Fibroblast of skin of right quadriceps (primary cell): ENCODE measurements at places on chromosomes 16 and 17.
A peak's percentile ranks its signal among the peaks of the same experiment; 100 is the strongest.

DNA sequence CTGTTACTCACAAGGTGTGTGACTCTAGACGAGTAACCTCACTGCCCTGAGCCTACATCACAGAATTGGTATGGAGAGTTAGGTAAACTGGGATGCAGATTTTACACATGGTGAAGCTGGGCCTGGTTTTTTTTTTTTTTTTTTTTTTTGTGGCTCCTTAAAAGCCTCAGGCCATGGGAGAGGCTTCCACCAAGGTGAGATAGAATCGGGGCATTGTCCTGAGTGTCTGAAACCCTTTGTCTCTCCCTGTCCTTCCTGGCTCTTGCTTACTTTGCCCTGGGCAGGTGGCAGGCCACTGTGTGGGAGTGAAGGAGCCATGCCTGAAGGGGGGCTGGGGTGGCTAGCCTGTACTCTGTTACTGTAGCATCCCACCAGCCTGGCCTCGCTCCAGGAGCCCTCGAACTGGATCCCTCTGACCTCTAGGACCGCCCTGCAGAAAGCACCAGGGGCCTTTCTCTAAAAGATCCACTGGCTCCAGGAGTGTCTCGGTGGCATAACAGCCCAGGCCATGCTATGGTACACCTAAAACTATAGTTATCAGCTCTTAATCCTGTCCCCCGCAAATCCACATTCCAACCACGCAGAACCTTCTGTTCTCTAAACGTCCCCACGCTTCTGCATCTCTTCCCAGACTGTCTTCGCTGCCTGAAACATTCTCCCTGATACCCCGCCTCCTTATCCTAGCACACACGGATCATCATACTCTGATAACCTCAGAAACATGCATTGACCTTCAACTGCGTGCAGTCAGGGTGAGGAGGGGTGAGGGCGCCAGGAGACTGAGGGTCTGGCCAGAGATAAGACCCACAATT is 1.7 kb upstream of the SLC13A2 start:
- no peak for DNase-seq

DNA sequence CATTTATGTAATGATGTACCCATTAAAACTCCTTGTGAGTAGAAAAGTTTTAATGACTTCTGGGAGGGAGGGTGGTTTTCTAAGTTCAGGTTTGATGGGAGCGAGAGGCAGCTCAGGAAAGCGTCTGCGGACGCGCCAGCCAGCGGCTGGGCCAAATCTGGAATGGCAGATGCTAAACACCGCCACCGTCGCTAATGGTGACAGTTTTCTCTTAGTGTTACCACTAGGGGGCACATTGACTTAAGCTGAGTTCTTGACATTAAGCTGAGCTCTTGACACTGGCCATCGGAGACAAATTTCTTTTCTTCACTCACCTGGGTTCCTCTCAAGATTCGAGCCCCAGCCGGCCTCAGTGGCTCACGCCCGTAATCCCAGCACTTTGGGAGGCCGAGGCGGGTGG is 6.7 kb downstream of the TRPV1 start:
- DNase-seq: no peak

GRCh38 chr17:63433746-63434591 is 12.1 kb downstream of the CYB561 start:
- peak; percentile 96 for DNase-seq

DNA sequence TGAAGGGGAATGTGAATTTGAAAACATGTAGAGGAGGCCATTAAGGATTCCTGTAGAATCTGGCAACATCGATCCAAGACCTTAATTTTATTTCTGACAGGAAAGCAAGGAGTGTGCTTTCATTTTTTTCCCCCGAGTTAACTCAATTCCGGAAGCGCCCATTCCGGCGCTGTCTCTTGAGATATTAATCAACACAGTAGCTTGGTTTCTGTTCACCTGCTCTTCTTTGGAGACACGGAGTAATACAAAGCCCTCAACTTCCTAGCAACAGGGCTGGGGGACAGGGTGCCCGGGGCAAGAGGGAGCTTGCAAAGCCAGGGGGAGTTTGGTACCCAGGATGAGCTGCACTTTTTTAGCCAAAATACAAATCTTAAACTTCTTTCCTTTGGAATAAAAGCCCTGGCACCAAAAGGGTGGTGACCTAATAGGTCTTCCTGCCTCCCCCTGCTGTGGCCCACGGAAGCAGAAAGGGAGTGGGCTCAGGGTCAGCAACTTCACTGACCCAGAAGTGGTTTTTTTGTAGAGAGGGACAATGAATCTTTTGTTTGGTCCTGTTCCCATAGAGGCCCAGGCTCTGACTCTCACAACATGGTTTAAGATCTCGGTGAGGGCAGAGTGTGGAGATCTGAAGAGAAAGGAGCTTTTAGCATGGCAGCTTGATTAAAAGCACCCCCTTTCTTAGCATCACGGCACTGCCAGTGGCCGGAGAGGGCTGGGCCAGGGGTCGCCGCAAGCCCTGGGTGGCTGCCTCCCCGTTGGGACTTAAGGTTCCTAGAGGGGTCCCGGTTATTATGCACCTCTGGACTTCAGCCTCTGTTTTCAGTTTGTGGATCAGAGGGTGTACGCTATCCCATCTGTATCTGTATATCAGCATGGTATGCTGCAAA is 207.3 kb downstream of the CCDC182 start:
- DNase-seq: no peak

DNA sequence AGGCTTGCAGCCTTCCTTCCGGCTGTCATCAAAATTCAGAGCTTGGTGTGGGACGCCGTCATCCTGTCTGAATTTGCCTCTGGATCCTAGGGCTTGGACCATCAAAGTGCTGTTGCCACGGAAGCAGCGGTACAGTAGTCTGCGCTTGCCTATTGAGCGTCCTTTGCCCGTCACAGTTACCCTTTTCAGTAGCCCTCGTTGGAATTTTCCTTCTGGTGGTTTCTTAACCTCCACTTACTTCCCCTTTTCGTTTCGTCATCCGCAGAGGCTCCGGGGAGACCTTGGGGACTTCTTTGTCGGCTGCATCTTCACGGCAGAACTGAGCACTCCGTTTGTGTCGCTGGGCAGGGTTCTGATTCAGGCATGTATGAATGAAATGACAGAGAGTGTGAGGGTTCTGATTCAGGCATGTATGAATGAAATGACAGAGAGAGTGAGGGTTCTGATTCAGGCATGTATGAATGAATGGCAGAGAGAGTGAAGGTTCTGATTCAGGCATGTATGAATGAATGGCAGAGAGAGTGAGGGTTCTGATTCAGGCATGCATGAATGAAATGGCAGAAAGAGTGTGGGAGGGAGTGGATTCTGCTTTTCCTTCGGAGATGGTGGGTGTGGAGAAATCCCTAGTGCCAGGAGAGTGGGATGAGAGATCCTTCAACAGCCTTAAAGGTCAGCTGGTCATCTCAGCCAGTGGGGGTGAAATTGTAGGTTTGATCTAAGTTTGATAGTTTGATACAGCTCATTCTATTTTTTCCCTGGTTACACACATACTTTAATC is 8.0 kb downstream of the TLCD3A start:
- DNase-seq: no peak

DNA sequence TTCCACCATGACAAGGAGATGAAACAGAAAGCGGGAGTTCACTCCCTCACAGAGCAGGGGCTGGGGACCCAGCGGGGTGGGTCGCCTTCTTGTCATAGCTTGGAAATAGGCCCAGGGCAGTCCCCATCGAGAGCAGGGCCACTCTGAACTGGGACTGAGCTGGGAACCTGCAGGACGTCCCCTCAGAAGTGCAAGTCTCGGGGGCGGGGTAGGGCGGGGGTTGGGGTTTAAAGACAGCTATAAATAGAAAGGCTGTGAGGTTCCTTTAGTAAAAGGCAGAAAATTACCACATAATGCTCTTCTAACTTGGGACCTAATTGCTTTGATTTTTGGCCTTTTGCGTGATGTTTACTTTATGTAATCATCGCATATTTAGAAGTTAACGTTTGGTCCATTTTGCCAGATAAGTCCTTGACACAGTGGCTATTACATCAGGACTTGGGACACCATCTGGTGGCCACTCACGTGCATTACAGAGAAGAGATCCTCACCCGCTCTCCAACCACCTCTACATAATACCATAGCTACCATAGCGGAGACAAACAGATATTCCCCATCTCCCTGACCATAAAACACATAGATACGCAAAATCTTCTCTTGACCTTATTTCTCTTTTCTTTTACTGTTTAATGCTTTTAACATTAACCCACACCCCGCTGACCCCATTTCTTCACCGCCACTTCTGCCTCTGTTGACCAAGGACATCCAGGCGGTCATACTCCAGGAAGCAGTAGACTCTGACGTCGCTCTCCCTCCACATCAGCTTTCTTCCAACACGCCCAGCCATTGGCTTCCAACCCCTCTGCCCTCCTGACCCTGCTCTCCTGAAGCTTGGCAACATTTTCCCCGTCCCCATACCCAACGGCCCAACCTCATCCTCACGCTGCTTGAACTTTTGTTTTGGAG is 27.5 kb upstream of the PIK3R6 start:
- DNase-seq: peak; percentile 66

GRCh38 chr16:54703339-54703738 is 227.3 kb upstream of the IRX5 start:
- DNase-seq: no peak

DNA sequence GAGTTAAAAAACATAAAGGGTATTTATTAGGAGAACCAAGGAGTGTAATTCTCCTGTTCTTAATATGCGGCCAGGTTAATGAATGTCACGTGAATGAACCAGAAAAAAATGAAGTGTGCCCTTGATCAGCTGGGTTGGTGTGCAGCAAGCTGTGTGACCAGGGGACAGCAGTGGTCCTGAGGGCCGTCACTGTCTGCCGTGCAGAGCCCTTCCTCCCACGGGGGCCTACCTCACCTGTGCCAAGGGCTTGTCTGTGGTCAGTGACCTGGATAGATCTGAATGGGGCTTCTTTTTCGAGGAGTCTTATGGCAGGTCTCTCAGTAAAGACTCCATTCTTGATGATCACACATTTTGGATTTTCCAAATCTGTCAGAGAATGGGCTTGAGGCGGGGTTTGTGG is 17.7 kb upstream of the STH start:
- no peak for DNase-seq

- DNase-seq: no peak
Measured at GRCh38 chr17:27295945-27296344, 2.0 kb downstream of the WSB1 start.

- peak; percentile 44 for DNase-seq
Measured at GRCh38 chr16:79613009-79613408, 12.5 kb upstream of the MAF start.

- DNase-seq: peak; percentile 38
Measured at GRCh38 chr16:84484579-84485254, 19.7 kb downstream of the MEAK7 start.

DNA sequence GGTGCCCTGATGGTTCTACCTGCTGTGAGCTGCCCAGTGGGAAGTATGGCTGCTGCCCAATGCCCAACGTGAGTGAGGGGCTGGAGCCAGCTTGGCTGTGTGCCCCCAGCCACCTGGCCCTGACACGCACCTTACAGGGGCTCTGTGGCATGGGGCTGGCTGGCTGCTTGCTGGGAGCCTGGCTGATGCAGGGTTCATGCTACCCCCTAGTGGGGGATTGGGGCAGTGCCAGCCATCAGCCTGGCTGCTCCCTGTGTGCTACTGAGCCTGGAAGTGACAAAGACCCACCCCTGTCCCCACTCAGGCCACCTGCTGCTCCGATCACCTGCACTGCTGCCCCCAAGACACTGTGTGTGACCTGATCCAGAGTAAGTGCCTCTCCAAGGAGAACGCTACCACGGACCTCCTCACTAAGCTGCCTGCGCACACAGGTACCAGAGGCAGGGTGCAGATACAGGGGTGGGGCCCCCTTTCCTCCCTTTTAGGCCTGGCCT is 5.7 kb downstream of the GRN start:
- peak; percentile 37 for DNase-seq
